Nucleus accumbens (tissue), 56 donors: ENCODE measurements at places on chromosomes 2 and 18.
A peak's percentile ranks its signal among the peaks of the same experiment; 100 is the strongest.

DNA sequence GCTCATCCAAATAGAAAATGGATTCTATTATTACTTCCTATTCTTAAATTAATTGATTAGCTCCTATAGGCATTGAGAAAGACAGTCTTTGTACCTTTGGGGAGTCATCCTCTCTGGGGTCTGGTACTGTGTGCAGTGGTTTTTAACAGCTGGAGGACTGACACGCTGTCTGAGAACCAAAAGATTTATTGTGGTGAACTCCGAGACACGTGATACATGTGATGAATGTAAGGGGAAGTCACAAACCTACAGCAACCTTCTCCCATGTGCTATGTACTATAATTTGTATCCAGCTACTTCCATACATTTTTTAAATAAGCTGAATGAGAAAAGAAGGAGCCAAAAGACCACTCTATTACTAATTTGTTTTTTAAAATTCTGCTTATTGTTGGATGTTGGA, 133.7 kb downstream of the GALNT3 start:
- DNase-seq: no peak

DNA sequence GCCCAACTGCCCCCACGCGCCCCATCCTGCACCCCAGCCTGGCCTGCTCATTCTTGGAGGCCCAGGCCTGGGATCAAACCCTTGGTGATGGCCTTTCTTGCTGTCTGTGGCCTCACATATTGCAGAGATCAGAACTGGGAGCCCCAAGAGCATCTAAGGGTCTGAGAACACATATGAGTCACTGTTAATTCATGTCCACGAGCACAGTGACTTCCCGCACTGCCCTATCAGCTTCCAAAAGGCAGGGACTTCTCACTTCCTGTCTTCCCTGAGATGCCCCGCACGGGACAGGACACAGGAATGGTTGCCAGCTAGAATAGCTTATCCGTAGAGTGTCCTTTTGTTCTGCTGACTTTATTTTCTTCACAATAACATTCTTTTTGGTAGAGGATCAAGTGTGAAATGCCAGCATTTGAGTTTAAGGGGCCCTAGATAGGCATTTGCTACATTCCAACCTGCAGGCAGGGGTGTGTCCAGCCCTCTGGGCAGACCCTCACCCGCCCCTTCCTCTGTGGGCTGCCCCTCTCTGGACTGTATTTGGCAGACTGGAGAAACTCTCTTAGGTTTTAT, 21.1 kb upstream of the CELF4 start:
- no peak for DNase-seq

GRCh38 chr2:169828141-169828811, 1.0 kb downstream of the UBR3 start:
- DNase-seq: peak; percentile 50

DNA sequence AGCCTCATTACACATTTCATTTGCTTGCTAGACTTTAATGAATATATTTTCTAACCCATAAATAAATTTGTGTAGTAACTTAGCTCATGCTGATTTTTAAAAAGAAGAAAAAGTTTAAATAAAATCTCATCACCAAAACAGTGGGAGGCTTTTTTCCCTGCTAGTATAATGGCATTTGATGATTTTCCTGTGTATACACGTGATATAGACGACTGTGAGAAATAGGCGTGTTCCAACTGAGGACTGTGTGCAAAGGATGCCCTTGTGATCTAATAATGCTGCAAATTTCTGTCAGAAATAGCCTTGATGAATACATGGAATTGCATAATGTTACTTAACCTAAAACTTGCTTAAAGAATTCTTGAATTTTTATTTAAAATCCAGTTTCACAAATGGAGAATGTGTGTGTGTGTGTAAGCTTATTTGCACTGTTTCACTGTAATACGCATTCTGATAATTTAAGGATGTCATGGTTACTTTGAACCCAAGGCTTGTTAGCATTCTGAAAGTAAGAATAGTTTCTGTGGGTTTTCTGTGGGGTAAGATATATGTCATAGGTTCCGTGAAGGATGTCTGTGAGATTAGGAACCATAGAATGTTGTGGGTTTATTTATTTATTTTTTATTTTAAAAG, 178.0 kb downstream of the DLGAP1 start:
- DNase-seq: no peak

DNA sequence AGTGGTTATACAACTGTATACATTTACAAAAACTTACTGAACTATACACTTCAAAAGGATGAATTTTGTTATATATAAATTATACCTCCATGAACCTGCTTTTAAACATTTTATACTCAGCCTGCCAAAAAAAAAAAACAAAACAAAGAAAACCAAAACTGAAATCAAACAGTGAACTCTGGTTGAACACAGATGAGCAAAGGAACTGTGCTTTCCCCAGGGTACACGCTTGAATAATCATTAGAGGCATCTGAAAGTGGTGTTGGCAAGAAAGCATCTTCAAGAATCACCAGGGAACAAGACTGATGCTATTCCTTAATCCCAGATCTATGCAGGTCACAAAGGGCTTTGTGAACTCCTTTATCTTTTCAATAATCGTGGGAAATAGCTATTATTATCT, 77.0 kb upstream of the LYPD1 start:
- DNase-seq: no peak

DNA sequence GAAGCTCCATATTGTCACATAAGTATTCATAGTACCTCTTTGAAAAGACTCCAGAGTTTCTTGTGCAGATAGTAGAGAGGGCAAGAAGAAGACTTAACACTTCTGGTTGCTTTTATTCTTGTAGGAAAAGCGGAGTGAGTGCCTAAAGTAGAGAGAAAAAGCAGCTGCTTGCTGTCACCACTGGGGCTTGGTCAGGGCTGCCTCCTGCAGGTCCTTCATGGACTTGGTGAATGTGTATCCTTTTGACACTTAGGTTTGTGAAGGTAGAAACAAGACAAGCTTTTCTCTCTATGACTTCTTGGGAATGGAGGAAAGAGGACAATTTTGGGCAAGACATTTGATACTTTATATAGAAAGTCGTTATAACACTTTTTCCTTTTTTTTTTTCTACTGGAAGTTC, 312.8 kb upstream of the FANCL start:
- no peak for DNase-seq

- no peak for DNase-seq
These were observed 68.8 kb downstream of the PMAIP1 start for GRCh38 chr18:59968583-59968982.
